ENCODE measurements at places on chromosomes 4 and X.
A peak's percentile ranks its signal among the peaks of the same experiment; 100 is the strongest.

DNA sequence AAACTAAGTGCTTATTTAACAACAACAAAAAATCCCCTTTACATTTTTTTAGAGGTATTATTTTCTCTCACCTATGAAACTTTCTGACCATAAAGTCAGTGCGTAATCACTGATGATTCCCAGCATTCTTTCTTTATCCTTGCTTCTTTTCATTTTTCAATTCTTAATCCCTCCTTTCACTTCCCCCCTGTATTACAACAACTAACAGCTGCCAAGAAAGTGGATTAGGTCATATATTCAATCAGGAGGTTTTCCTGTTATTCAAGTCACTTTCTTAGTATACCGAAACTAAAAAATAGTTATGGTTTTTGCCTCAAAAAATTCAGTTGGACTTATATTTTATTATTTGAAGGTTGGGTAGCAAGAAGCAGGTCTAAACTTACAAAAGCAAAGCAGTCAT, 2.1 kb upstream of the STAP1 start:
- no peak for DNase-seq

GRCh38 chr4:147863111-147863747, 131.3 kb downstream of the ARHGAP10 start:
- DNase-seq = no peak

- DNase-seq = no peak
Observed at GRCh38 chr4:15777697-15778288, 335 bp upstream of the CD38 start.

- no peak for DNase-seq
Observed at GRCh38 chr4:94304365-94304971, 38.2 kb downstream of the HPGDS start.

- DNase-seq = peak; percentile 78
Observed at GRCh38 chrX:130120746-130121504, 10.6 kb upstream of the ELF4 start.

DNA sequence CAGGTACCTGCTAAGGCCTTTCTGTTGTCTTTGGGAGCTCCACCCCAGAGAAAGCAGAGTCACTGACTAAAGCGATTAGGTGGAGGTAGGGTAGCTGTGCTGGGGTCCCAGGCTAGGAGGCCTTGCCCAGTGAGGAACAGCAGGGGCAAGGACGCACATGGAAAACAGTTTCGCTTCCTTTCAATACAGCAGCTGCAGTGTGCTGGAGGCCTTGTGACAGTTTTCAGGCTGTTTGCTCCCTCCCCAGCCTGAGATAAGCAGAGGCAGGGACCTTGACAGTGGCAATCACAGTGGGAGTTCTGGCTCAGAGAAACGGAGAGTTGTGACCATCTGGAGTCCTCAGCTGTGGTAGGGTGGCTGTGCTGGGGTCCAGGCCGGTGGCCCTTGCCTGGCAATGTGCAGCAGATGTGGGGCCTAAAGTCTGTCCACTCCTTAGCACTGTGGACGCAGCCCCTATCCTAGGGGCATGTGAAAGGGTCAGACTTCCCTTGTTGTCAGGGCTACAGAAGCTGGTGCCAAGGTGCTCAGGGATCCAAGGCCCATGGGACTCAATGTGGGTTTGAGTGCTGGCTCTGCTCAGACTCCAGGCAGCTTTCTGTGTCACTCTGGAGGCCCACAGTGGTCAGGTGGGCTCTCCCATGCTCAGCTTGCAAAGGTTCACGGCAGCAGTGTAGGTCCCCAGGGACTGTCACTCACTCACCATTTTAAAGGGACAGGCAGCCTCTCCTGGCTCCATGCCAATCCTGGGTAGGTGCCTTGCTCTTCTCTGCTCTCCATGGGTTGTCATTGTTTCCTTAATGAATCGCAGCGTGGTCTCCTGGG, 534.9 kb upstream of the FMR1 start:
- no peak for DNase-seq

GRCh38 chr4:56909086-56909894, 1.6 kb downstream of the REST start:
- peak; percentile 63 for DNase-seq

DNA sequence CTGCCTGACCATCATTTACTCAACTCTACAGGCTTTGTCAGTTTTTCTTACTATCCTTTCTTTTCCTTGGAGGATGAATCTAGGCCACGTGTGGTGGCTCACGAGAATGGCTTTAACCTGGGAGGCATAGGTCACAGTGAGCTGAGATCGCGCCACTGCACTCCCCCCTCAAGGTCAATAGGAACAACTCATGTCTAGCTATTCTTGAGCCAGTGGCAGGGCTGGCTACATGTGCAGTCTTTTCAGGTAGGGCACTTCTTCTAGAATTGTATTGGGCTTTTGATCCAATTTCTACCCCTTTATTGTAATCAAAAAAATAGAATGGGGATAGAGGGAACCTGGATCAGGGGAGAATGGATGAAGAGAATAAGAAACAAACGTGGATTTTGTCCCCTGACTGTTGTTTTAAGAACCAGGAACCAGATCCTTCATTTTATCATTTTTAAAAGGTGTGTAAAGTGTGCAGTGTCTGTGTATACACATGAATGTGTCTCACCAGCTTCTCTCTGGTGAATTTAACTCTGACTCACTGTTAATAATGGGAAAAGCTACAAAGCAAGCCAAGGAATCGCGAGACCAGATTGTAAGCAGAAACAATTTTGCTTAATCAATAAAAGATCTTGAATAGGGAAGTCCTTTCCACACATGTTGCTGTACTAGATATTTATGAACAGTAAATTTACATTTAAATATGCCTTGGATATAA, 283.9 kb upstream of the GPC4 start:
- no peak for DNase-seq

- DNase-seq = no peak
Observed at GRCh38 chr4:145891958-145892357, 46.7 kb downstream of the ZNF827 start.

DNA sequence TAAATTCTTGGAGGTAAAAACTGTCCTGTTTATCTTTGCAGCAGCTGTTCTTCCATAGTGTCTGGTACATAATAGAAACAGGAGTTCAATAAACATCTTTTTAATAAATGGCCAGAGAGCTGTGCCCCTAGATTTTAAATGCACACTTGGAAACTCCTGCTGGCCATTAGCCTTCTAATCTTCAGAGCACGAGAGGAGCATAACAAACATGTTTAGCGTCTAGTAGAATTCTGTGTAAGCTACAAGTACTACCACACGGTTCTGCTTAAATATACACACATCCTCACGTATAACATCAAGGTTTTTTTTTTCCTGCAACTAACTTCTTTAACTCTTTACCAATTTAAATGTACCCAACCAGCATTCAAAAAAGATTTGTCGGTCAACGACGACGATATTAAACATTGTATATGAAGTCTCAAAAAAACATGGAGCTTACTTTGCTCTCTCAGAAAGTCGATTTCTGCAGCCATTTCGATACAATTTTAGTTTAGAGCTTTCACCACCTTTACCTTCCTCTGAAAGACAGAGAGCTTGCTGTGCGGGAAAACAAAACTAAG, 628 bp downstream of the SCLT1 start:
- DNase-seq = no peak

GRCh38 chr4:31458813-31459212, 738.6 kb downstream of the PCDH7 start:
- DNase-seq = no peak

DNA sequence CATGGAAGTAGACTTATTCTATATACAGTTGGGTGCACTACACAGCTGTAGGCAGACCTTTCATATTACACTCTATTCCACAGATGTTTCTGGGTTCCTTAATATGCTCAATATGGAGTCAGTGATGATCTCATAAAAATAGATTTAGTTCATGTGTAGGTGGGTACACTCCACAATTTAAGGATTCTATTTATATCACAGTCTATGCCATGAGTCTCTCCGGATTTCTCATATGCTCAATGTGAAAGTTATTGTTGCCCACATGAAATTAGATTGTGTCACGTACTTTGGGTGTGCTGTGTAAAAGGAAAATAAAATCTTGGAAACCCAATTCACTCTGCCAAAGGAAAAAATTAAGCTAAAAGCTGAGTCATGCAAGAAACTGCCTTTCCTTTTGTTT, 32.5 kb upstream of the TASL start:
- no peak for DNase-seq
